ENCODE measurements at places on chromosomes 13 and 19.

GRCh38 chr13:50812242-50812641 lies 31.2 kb downstream of the DLEU7 start:
- no peak for DNase-seq

- no peak for DNase-seq
These were observed 11.0 kb upstream of the ACOD1 start for GRCh38 chr13:76937281-76937820.

- DNase-seq: no peak
These were observed 10.2 kb upstream of the DCUN1D2 start for GRCh38 chr13:113500530-113501265.

GRCh38 chr19:42468273-42468796 lies 25.6 kb upstream of the CXCL17 start:
- DNase-seq: no peak

DNA sequence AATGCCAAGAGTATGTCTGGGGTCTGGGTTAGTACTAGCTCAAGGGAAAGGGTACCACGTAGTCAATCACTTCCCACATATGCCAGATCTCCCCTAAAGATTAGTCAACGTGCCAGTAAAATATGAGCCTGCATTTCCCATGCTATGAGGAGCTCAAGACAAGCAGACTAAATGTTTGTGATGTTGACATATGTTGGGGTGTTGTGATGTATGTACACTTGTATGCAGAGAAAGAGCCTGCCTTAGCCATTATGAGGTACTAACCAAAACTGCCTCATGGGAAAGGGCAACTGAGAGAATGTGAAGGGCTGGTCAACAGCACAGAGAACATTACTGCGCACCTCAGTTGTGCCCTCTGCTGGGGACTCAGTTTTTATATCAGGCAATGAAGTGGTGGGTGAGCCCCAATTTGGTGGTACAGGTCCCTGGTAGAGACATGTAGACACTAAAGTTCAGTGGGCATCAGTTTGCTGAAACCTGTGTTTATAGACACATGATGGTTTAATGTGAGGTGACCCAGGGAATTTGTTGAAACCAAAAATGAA lies 287.0 kb downstream of the DCT start:
- DNase-seq: no peak

- no peak for DNase-seq
These were observed 119.2 kb upstream of the IPO5 start for GRCh38 chr13:97834250-97834649.

- no peak for DNase-seq
These were observed 50.4 kb downstream of the GPR12 start for GRCh38 chr13:26710166-26710565.

GRCh38 chr19:3375221-3376090 lies 9.1 kb downstream of the NFIC start:
- no peak for DNase-seq

- DNase-seq: no peak
These were observed 230.0 kb downstream of the MYO16 start for GRCh38 chr13:108859197-108860012.

GRCh38 chr13:44932171-44932849 lies 57.0 kb downstream of the NUFIP1 start:
- no peak for DNase-seq

DNA sequence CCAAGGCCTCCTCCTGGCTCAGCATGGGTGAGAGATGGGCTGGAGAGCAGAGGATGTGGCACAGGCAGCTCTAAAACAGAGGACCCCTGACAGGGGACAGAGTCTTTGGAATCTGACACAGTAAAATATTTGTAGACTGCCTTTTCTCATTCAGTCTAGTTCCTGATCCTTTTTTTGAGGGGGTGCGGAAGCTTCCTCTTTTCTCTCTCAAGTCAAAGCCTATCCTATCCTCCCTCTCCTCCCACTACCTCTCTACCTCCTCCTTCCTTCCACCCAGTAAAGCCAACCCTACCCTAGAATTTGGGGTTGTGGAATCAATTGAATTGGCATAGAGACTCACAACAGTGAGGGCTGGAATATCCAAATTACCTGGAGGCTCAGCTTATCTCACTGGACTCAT lies 82.0 kb downstream of the TEX26 start:
- no peak for DNase-seq

GRCh38 chr13:44230071-44230470 lies 143.6 kb upstream of the SERP2 start:
- no peak for DNase-seq

GRCh38 chr13:43230989-43231388 lies 207.6 kb downstream of the DNAJC15 start:
- DNase-seq: no peak

- DNase-seq: no peak
These were observed 868 bp upstream of the UBAC2 start for GRCh38 chr13:99199541-99200431.

GRCh38 chr13:69617587-69617986 lies 490.0 kb upstream of the ATXN8OS start:
- DNase-seq: no peak

DNA sequence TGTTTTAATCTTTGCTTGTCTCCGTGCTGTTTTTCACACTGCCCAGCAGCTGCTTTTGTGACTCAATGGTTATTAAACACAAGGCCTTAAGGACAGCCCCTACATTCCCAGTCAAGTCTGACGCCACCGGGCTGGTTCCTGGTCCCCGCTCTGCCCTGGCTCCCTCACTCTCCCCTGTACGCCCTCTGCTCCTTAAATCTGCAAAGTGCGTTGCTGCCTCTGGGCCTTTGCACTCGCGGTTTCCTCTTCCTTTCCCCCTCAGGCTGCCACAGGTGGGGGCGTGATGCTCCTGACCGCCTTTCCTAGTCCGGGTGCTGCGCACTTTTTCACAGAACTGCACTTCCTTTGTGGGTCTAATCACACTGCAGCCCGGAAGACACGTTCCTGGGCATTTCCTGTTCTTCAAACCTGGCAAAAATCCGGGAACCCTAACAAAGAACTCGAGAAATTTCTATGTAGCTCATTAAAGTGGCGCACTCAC lies 25.6 kb downstream of the NOSIP start:
- no peak for DNase-seq

- DNase-seq: no peak
These were observed 366.8 kb downstream of the DLEU7 start for GRCh38 chr13:50476577-50477285.

GRCh38 chr19:40376286-40376862 lies 13.6 kb downstream of the HIPK4 start:
- DNase-seq: no peak

DNA sequence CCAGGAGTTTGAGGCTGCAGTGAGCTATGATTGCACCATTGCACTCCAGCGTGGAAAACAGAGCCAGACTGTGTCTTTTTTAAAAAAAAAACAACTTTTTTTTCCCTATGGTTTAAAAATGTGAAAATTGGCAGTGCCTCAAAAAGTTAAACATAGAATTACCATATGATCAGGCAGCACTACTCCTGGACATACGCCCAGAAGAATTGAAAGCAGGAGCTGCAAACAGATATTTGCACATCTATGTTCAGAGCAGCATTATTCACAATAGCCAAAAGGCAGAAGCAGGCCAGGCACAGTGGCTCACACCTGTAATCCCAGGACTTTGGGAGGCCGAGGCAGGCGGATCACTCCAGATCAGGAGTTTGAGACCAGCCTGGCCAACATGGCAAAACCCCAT lies 3.8 kb upstream of the RETN start:
- DNase-seq: no peak

GRCh38 chr13:33100886-33101285 lies 84.7 kb downstream of the KL start:
- DNase-seq: no peak

DNA sequence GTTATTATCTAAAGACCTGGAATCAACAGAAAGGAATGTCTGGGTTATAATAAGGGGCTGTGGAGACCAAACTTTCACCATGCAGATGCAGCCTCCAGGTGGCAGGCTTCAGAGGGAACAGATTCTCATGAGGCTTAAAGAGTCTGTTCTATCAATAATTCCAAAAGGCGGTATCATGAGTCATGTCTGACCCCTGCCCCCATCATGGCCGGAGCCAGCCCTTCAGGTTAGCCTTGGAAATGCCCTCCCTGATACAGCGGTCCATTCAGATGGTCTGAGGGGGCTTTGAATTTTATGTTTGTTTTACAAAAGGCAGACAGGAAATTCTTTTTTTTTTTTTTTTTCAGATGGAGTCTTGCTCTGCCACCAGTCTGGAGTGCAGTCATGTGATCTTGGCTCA lies 21.7 kb upstream of the LAMP1 start:
- DNase-seq: no peak

- no peak for DNase-seq
These were observed 604.5 kb downstream of the FGF9 start for GRCh38 chr13:22275393-22275792.

GRCh38 chr13:106286811-106287210 lies 248.7 kb downstream of the EFNB2 start:
- no peak for DNase-seq

Data from stimulated activated CD8-positive, alpha-beta memory T cell treated with anti-CD3 and anti-CD28 coated beads, Interleukin-4, amount 100 ng/mL, for 1 hour (primary cell).